ENCODE measurements at places on chromosomes 7 and 10.

GRCh38 chr7:158275711-158276413 lies 311.8 kb downstream of the PTPRN2 start:
- DNase-seq: no peak

DNA sequence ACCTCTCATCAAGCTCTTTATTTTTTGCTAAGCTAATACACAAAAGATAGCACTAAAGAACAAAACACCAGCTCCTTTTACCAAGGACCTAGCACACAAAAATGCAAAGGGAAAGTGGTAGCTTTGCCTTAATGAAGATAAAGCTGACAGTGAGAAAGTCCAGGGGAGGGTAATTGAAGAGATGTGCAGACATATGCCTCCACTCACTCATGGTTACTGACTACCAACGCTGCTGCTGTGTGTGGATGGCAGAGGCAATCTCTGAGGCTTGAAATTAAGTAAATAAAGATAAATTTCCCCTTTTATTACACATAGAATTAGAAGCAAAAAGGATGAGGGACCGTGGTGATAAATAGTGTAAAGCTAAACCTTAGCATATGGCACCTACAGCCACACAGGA lies 87.0 kb downstream of the HGF start:
- DNase-seq: no peak

- no peak for DNase-seq
Measured at GRCh38 chr10:27134371-27134770, 19.8 kb downstream of the YME1L1 start.

DNA sequence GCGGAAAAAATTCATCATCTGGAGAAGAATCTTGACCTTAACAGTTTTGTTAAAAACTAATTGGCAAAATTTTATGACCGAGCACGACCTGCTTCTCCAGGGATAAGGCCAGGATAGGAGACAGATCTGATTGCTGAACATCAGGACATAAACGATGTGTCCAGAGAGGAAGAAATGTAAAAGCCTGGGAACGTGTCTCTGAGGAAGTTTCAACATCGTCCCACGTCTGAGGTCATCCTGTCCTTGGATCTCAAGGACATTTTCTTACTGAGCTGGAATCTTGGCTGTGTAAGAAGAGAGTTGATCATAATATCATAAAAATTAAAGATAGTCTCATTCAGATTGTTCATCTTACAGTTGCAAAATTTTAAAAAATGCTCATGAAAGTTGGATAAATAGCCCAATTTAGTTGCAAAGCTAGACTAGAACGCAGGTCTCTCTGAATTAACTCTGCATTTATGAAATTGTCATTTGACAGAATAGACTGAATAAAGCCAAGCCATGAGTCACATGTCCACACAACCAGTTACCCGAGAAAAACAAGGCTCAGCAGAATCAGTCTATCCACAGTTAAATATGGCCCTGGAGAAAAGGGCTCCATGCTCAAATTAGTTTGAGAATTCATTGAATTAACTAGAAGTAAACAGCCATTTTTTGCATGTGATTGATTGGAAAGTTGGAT lies 120.0 kb upstream of the EGFR start:
- no peak for DNase-seq

- DNase-seq: no peak
Measured at GRCh38 chr7:107865956-107866775, 24.8 kb upstream of the DLD start.

DNA sequence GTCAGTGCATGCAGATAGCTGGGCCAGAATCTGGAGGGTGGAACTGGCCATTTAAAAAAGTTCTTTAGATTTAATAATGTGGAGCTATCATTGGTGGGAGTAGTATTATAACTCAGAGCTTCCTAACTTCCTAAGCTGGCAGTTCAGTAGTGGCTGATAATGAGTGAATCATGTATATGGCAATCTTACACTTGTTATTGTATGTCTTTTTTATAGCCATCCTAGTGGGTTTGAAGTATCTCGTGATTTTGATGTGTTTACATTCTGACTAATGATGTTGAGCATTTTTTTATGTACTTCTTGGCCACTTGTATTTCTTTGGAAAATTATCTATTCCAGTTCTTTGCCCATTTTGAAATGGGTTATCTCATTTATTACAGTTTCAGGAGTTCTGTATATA lies 15.4 kb downstream of the TFAM start:
- no peak for DNase-seq

DNA sequence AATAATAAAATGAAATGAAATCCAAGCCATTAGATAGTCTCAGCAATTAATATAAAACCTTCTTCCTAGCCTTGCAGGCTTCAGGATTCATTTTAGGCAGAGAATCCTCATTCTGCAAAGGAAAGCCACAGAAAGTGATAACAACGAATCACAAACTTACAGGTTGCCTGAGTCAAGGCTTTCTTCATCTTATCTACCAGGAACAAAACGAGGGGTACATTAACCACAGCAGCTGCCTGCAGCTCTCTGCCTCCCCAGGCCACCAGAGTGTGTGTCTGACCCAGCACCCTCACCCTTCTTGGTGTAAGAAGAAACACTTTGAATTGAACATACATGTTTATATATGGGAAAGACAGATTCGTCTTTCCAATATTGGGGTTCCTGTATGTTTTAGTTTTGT lies 12.5 kb upstream of the TNS3 start:
- no peak for DNase-seq

- no peak for DNase-seq
Measured at GRCh38 chr10:16049782-16050181, 189.5 kb upstream of the MINDY3 start.
